NCI-H1105 treated with DMSO at 0.1 percent for 48 hours (cell line): ENCODE measurements at places on chromosomes 4 and X.
A peak's percentile ranks its signal among the peaks of the same experiment; 100 is the strongest.

DNA sequence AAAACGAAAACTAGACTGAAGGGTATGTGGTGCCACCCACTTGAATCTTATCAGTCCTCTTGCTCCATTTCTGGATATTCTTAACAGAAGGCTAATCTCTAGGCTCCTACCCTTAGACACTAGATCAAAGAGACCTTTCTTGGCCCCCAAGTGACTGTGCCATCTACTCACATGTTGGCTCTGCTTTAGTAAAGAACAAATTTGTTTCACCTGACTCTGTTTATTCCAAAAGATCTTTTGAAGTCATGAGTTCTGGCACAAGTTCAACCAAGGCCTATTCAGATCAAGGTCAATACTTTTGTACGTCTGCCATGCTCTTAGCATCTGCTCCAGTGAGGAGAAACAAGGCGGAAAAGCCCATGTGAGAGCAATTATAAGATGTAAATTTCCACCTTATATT lies 37.3 kb downstream of the MAGEB17 start:
- no peak for DNase-seq

- no peak for DNase-seq
Measured at GRCh38 chr4:2820216-2820982, 23.2 kb upstream of the ADD1 start.

DNA sequence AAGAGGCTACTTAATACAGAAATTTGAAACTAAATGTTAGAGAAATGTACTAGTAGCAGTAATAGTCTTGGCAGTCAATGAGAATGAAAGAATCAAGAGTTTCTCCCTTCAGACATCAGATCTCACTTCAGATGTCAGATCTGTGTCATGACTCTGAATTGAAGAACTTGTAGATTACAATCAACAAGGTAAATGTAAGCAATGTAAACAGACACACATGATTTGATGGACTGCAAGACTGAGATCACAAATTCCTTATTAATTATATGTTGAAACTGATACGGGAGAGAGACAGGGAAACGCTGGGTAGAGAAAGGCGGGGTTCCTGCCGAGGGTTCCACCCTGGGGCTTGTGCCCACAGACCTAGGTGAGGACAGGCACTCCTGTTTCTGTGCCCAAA lies 65.5 kb upstream of the HHIP start:
- no peak for DNase-seq

GRCh38 chrX:44946771-44947170 lies 73.8 kb downstream of the KDM6A start:
- no peak for DNase-seq

DNA sequence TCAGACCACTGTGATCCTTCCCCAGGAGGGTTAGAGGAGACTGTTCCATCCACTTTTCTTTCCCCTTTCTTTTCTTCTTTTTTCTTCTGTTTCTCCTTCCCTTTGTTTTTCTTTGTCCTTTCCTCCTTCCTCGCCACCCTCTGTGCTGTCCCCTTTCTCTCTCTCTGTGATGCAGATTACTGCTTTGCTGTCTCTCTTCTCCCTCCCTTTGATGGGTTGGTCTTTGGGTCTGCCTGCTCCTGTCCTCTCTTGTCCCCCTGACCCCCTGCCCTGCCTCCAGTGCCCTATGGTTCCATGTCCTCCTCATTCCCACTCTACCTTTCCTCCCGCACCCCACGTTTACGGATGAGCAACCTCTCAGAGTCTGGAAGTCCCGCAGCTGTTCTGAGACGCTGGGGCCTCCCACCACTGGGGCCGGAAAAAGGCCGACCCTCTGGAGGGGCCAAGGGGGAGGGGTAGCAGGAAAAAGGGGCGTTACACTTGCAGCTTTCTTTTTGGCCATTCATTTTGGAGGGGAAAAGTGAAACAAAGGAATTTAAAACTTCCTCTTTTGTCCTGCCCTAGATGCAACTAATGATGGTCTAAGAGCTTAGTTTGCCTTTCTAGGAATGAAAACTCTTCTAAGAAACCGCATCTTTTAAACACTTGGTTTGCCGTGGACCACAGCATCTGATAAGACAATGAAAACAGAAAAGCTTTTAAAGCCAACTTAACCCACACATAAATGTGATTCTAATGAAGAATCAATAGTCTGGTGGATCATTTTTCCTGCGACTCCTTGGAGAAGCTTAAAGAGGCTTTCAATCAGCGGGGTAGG lies 24.5 kb upstream of the TSR2 start:
- no peak for DNase-seq

DNA sequence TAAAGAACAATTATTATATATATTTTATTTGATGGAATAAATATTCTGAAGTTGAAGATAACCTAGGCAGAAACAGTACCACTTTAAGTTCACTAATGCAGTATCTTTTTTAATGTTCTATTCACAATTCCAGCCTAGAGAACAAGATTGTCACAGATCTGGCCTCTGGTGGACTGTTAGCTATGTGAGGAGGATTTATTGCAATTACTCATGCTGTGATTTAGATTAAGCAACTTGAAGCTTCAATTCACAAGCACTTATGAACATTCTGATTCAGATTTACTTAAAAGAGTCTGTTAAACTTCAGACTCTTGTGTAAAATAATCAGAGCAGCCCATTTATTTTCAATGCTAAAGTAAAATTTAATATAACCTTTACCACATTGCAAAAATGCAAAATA lies 1489.8 kb downstream of the STIM2 start:
- no peak for DNase-seq

- no peak for DNase-seq
Measured at GRCh38 chrX:138872537-138872936, 161.0 kb upstream of the FGF13 start.

- DNase-seq: no peak
Measured at GRCh38 chr4:80076681-80077080, 3.7 kb upstream of the ANTXR2 start.

GRCh38 chrX:78429172-78429571 lies 101.8 kb upstream of the CYSLTR1 start:
- DNase-seq: no peak

GRCh38 chr4:11428231-11428898 lies at the start of gene HS3ST1:
Gene HS3ST1, minus strand, starts transcription at chr4:11428894. Its CDS starts 28,889 bp downstream, at chr4:11400005.
- peak; percentile 15 for DNase-seq

- no peak for DNase-seq
Measured at GRCh38 chr4:2443956-2444740, 24.8 kb upstream of the RNF4 start.

DNA sequence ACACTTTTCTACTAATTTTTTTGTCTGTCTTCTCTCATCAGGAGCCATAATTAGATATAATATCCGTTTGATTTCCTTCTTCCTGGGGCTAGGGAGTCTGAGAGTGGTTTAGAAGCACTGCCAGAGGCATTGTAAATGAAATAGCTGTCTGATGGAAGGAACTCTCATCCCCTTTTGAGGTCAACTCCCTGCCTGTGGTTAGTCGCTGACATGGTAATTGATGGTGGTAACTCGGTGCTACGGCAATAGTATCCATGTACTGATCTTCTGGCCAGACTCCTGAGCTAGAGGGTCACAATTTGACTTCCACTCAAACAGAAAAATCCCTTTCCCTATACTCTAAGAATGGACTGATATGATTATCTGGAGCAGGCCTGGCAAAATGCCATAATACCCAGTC lies 108.1 kb upstream of the TRPC5 start:
- no peak for DNase-seq

GRCh38 chrX:129953881-129954280 lies 28.6 kb upstream of the BCORL1 start:
- DNase-seq: no peak

- no peak for DNase-seq
Measured at GRCh38 chrX:110175696-110176095, 142.2 kb downstream of the AMMECR1 start.

DNA sequence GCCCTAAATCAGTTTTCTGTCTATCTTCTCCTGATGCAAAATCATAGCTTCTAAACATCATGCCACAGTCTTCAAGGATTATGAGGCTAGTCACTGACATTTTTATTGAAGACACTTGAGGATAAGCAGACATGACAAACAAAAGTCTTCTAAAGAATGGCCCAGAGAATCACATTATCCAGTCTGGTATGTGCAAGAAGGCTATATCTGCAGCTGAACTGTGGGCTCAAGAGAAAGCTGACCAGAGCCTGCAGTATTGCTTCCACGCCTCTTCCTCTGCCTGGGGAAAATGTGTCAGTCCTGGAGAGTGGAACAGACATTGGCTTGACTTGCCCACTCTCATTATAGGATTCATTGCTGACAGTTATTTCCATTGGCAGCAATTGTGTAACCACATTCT lies 553.5 kb downstream of the SPOCK3 start:
- no peak for DNase-seq

GRCh38 chrX:138929926-138930582 lies 218.5 kb upstream of the FGF13 start:
- no peak for DNase-seq

DNA sequence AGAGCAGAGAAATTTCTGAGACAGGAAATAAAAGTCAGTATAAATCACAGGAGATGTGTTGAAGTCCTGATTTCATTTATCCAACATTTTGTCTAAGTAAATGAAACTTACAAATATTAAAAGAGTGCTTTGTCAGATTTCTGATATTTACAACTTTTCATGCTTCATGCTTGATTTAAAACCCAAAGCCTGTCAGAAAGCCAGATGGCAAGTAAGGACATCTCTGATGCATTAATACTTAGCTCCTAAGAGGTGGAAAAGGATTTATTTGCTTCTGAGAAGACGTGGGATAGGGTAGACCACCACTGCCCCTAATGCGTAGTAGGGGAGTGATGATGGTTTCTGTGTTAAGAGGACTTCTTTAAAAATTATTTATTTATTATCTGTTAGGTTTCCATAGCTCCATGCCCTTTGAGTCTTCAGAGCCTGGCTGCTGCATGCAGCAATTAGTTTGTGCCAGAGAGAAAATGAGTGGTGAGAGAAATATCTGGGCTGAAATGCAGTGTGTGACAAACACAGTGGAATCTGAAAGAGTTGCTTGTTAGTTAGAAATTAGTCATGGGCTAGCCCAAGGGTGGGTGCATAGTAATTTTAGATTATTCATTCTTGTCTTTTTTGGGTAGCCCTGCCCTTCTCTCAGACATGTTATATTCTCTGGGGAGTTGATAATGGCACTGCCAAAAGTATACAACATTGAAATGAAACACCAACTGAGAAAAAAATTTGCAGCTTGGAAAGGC lies 333.8 kb downstream of the C4orf33 start:
- no peak for DNase-seq

DNA sequence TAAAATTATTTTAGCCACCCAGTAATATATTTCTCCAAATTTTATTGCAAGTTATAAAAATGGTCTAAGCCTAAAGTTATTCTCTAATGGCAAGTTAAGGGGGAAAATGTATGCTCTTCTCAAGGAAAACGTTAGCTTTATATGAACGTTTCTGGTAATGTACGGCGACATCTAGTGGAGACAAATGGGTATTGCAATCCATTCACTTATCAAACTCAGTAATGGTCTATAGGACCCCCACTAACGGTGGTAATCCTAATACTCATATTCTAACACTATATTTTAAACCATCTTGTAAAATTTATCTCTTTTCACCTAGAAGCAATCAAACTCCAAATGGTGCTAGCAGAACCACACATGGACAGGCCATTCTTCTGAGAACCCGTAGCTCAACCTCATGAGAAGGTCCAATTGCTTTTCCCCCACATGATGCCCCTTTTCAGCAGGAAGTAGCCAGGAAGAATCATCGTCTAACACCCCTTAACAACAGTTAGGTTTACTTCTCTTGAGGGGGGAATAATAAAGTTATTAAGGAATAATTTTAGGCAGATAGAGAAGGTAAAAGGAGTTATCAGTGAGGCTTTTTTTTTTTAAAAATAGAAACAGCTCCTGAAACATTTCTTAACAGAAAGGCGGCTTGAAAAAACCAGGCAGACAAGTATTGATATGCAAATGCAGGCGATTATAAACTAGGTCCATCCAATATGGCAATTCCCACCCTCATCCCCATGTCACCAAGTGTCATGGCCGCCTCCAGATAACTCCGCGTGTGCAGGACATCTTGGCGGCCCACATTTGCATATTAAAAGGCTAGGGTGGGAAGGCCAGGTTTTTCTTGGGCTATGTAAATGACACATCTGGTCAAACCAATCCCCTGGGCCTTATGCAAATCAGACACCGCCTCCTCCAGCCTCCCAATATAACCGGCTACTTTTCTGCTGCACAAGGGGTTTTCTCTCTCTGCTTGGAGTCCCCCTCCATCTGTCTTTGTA lies 35.0 kb downstream of the NUDT11 start:
- peak; percentile 8 for DNase-seq

DNA sequence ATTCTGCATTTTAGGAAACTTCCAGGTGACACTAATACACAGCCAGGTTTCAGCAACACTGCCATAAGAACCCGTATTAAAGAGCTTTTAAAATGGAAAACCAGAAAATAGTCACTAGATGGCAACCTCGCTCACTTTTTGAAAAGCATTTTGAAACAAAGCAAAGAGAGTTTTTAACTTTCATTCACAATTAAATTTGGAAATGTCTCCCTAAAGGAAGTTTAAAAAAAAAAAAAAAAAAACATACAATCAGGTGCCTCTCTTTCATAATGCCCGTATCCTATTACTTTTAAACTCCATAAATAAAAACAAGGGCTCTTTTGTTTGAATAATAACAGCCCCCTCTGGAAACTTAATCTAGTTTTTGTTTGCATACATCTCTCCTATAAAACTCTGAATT lies 20.3 kb downstream of the MEPE start:
- peak; percentile 45 for DNase-seq

- no peak for DNase-seq
Measured at GRCh38 chr4:111678908-111679307, 466.3 kb upstream of the FAM241A start.

GRCh38 chr4:18134111-18134510 lies 112.6 kb upstream of the LCORL start:
- DNase-seq: peak; percentile 94

GRCh38 chr4:183499801-183500200 lies 5.1 kb upstream of the ING2 start:
- DNase-seq: no peak

DNA sequence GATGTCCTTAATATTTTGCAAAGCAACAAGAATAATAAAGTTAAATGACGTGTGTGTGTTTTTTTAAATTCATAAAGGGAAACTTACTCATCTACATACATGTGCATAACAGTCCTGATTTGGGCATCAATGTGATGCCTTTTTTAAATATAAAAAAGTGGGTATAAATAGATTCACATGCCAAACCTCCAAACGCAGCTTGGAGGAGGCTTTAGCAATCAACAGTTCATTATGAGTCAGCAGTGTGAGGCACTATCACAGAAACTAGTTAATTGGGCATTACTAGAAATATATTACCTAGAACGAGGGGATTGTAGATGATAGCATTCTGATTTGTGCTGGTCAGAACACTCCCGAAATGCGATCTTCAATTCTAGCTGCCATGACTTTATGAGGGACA lies 115.1 kb downstream of the HS6ST2 start:
- no peak for DNase-seq
